Stimulated activated CD4-positive, alpha-beta T cell treated with anti-CD3 and anti-CD28 coated beads, TNF-alpha, amount 100 ng/mL, for 24 hours (primary cell): ENCODE measurements at places on chromosomes 1 and 21.

- DNase-seq = no peak
Measured at GRCh38 chr1:170009551-170009950, 64.9 kb downstream of the KIFAP3 start.

GRCh38 chr21:41655259-41655658 lies 111.6 kb downstream of the RIPK4 start:
- no peak for DNase-seq

DNA sequence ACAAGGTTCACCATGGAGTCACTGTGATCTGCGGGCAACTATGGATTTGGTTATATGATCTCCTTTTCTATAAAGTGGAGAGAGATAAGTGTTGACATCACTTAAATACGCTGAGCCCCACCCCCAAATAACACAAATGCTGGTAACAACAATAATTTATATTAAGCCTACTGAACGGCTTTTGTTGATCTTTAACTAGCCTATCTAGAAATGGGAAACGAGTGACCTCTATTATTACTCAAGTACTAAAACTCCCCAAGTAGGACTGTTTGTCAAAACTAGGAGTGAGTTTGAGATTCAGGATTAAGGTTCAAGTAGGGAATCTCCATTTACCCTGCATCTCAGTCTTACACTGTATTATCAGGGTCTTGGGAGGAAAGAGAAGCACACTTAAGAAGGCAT lies 52.2 kb downstream of the MAP3K7CL start:
- DNase-seq = no peak

DNA sequence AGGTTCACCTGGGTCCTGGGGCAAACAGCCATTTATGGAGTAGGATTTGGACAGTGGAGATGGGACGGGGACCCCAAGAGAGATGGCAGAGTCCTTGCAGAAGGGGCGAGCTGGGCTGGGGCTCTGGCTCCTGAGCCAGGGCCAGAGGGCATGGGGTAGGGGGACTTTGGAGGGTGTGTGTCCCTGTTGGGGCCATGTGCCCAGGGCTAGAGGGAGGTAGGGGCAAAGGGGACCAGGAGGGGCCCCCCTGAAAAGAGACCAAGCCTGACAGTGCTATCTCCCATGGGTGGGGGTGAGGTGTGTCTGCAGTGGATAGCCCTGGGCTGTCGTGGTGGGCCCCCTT lies 92.3 kb downstream of the TRIM11 start:
- no peak for DNase-seq

- DNase-seq = no peak
Measured at GRCh38 chr21:41684381-41685245, 82.2 kb downstream of the RIPK4 start.

DNA sequence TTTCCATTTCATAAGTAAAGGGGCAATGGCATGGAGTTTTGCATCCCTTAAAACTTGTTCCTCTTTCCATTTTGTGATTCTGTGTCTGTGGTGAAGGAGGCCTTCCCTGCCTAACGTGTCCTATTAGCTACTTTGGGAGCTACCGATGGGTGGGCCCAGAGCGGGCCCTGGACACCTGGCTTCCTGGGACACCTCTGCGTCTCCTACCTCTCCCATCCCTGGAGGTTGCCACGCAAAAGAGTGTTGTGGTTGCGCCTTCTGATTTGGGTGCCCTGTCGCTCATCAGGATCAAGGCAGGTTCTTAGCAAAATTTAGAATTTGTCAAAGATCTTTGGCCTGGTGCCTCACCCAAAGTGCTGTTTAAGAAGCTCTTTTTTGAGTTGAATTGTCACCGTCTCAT lies 116.4 kb upstream of the CACNA1E start:
- DNase-seq = no peak

GRCh38 chr1:195591917-195592672 lies 1016.1 kb downstream of the KCNT2 start:
- DNase-seq = no peak

GRCh38 chr1:46477153-46477929 lies 12.3 kb upstream of the DMBX1 start:
- DNase-seq = peak; percentile 78

GRCh38 chr1:198970916-198971315 lies 332.1 kb downstream of the PTPRC start:
- DNase-seq = no peak
